AG09309 (cell line): ENCODE measurements at places on chromosomes 6 and 20.

DNA sequence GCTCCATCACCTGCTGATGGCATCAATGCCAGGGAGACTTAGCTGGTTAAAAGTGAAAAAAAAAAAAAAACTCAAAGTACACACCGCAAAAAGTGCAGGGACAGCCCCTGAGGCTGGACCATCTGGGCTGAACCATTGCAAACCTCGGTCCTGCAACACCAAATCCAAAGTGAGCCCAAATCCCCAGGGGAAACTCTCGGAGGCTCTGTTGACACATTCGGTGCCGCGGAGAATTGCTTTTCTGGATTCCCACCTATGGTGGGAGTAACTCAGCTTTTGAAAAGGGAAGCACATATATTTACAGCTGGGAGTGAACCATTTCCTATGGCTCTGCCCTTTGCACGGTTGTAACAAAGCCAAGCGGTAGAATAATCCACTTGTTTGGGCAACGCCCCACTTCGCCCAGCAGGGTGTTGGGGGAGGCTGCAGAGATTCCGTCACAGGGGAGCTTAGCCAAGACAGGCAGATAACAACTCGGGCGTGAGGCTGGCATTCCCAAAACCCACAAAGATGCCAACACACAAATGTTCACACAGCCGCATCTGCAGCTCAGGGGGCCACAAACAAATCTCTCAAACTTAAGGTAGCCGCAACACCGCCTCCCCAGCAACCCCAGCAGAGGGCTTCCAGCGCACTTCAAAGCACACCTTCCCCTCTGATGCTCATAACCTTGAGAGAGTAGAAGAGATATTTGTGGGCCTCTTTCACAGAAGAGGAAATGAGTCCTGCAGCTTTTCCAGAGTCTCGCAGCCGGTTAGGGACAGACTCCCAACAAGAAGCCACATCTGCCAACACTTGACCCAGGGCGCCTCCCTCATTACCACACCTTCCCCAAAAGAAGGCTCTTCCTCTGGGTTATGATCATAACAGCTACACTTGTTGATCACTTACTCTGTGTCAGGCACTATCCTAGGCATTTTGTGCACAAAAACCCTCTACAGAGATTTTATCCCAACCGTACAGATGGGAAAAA, 11.4 kb downstream of the ZC3H12D start:
- DNase-seq = no peak

DNA sequence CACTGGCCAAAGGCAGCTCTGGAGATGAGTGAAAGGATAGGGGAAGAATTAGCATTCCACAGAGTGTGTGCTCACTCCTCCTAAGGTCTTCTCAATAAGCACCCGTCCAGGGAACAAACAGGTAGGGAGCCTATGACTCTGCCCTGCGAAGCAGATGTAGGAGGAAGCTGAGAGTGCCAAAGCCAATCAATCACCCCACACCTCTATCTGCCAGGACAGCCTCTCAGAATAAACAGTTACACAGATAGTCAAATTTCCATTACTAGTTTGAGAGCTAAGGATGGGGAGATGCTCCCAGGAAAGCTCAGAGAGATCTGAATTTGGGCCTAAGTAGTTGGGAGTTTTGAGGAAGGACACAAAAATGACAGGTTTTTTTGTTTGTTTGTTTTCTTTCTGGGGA, 40.5 kb upstream of the SLA2 start:
- DNase-seq = no peak

DNA sequence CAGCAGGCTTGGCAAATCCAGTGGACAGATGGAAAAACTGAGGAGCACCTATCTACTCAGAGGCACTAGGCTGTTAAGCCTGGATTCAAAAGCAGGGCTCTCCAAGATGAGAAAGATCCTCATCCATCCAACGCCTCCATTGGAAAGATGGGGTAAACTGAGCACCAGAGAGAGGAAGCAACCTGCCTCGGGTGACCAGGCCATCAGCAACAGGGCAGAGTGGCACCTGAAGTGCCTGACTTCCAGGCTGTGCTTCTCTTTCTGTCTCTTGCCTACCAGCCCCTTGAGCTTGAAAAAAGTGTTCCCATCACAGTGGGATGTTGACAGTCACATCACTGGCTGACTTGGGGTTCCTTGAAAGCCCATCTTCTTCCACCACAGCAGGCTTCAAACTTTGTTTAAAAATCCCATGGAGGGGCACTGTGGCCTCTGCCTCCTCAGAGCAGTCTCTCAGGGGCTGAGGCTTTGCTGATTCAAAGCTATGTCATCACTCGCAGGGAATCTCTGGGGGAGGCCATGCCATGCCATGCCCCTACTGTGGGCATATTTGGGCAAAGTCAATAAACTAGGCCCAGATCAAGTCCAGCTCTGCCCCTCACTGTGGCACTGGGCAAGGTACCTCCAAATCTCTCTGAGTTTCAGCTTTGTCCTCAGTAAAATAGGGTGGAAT, 44.8 kb upstream of the TGM2 start:
- DNase-seq = no peak

- no peak for DNase-seq
Measured at GRCh38 chr20:42749556-42749955, 440.1 kb downstream of the PTPRT start.

- DNase-seq = no peak
Measured at GRCh38 chr20:23103284-23104018, 17.3 kb upstream of the CD93 start.

DNA sequence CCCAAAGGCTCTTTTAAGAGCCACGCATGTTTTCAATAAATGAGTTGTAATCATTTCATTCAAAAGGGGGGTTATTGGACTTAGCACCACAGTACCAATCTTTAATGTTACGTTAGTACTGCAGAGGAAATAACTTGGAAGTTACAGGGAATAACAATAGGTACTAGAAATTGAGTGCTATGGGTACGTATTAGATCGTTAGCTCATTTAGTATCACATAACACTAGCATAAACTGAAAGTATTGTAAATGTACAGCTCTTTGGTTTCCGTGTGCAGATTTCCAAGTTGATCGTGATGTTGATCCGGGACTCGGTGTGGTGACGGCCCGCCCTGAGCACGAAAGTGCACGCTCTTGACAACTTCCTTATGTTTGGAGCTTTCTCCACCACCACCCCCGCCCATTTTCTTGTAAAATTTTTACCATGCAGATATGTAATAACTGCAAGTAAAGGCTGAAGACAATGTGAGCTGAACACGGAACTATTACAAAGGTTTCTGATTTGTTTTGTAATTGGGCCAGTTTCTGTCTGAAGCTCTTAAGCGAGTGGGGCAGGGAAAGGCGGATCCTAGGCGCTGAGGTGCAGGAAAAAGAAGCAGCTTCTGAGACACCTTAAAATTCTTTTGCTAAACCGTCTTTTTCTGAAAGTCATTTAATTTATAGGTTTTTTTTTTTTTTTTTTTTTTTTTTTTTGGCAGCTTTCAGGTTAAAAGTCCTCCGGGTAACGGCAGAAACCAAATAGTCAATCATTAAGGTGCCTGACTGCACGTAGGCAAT, 71.5 kb downstream of the HFE start:
- DNase-seq = no peak

- no peak for DNase-seq
Measured at GRCh38 chr6:21208796-21209186, 384.8 kb upstream of the SOX4 start.

- no peak for DNase-seq
Measured at GRCh38 chr6:120274547-120274946, 925.0 kb upstream of the MAN1A1 start.

- no peak for DNase-seq
Measured at GRCh38 chr6:136532030-136532429, 18.2 kb downstream of the MAP7 start.

- no peak for DNase-seq
Measured at GRCh38 chr6:166206066-166206465, 38.4 kb upstream of the TBXT start.

DNA sequence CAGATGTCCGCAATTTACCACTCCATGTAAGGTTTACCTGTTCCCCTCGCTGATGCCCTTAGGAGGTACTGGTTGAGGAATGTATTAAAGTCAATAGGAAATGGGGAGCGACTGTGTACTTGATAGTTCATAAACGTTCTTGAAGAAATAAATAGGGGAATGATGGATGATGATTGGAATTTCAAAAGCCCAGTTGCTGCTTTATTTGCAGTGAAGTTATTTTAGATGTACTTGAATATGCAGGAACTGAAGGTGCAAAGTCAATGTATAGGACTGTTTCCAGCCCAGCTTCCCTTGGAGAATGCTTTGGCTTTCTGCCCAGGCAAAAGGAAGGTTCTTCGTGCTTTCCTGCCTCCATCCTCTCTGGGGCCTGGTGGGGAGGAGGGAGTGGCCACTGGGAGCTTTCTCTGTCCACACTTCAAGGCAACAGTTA, 19.8 kb downstream of the ADGRF5 start:
- no peak for DNase-seq

DNA sequence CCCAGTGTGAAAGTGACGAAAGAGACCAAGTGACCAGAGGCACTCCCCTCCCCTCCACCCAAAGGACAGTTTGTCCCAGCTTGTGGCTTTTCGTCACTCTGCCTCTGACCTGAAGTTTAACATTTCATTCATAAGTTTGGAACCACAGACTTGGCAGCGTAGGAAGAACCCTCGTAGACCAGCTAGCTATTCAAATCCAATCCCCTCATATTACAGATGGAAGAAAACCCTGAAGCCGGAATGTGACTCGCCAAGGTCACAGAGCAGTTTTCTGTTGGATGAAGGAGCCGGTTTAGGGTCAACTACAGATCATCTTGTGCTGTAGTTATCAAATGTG, 3.9 kb upstream of the SYS1 start:
- DNase-seq = no peak

GRCh38 chr6:113627480-113627879, 229.7 kb upstream of the MARCKS start:
- no peak for DNase-seq

- DNase-seq = no peak
Measured at GRCh38 chr20:2217857-2218539, 77.8 kb upstream of the TGM3 start.
